ENCODE measurements at places on chromosomes 11 and 22.

DNA sequence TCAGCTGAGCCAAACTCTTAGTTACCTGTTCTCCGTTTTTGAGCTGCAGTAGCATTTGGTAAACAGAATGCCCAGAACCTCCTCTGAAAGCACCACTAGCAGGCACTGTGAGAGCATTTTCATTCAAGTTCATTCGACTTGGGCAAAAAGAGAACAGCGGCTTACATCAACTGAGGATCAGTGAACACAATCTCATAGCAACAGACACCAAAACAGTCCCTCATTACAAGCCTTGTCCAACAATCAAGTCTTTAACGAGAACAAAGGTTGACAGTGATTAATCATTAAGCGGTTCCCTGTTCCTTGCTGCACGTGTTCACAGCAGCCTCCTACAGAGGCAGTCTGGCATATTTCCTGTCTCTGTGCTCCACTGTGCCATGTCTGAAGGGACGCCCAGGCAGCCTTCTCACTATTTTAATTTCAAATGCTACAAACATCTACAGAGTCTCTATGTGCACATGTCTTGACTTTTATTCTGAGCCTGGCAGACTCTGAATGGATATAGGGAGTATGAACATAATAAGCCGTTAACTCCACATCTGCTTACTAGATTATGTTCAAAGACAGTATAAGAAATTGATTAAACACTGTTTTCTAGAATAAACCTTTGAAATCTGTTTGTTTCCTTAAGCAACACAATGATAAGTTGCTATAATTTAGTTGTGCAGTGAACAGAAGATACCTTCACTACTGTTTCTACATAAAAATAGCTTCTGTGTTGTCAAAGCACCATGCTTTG, 88.3 kb upstream of the MTMR2 start:
- DNase-seq: no peak

DNA sequence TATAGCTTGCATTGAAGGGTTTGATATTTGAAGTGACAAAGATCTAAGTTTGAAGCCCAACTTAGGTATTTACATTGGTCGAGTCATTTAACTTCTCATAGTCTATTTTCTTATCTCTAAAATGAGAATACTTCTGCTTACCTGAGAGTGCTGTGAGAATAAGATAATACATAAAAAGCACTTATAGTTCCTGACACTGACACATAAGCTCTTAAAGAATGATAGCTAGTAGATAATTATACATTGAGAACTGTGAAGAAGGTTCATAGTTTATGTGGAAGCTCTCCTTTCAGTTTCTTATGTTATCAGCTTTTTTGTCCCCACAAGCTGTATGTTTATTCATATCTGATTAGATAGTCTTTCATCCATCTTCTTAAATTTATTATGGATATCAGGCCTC, 4.8 kb downstream of the PPME1 start:
- DNase-seq: no peak

- no peak for DNase-seq
These were observed 84.2 kb downstream of the CTTN start for GRCh38 chr11:70482529-70482917.

- no peak for DNase-seq
These were observed 663 bp downstream of the MYH9 start for GRCh38 chr22:36386900-36387708.

DNA sequence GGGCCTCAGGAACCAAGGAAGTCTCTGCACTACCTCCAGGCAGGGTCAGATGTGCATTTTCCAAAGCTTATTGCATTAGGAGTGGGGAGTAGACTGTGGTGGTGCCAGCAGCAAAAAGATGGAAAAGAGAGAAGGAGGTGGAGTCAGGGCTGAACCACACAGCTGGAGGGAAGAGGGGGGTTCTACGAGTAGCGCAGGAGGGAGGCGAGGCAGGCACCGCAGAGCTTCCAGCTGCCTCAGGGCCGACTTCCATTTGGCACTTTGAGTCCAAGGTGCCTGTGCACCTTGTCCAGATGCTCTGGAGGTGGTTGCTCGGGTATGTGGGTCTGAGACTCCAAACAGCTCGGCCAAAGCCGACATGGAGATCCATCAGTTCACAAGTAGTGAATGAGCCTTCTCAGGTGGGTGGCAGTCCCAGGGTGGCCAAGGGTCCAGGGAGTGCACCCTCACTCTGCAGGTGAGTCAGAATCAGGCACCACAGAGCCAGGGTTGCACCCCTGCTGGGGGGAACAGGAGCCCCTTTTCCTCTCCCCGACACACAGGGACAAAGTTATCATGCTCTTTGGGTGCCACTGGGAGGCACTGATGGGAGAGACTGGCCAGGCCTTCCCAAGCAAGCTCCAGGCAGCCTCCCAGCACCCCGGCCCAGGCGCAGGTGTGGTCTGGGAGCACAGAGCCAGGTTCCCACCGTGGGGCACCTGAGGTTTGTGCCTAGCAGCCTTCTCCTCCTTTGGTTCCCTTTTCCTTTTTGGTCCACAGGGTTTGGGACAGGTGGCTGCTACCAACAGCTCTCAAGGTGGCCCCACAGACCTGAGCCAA, 30.2 kb downstream of the GGT5 start:
- no peak for DNase-seq

DNA sequence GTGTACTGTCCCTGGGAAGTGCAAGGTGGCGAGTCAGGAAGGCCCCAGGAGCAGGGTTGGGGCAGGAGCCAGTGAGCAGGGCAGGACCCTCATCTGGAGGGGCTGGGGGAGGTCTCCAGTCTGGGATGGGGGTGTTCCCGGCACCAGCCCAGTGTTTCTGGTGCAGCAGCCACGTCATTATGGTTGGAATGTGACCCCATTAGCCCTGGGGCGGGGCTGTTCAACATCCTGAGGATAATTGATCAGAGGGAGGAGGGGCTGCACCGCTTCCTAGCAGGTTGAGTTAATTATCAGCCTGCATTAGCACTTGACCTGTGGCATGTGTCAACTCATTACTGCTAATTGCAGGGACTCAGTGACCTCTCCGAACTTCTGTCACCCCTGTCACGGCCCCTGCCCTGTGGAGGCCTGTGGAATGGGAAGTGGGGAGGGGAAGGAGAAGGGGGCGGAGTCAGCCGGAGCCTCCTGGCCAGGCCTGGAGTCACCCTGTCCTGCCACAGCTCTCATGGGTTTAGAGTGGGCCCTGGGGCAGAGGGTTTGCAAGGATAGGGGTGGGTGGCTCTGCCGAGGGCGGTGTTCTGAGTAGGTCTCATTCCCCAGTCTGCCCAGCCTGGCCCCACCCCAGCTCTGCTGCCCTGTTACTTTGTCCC, 52.8 kb upstream of the CCDC188 start:
- DNase-seq: no peak

DNA sequence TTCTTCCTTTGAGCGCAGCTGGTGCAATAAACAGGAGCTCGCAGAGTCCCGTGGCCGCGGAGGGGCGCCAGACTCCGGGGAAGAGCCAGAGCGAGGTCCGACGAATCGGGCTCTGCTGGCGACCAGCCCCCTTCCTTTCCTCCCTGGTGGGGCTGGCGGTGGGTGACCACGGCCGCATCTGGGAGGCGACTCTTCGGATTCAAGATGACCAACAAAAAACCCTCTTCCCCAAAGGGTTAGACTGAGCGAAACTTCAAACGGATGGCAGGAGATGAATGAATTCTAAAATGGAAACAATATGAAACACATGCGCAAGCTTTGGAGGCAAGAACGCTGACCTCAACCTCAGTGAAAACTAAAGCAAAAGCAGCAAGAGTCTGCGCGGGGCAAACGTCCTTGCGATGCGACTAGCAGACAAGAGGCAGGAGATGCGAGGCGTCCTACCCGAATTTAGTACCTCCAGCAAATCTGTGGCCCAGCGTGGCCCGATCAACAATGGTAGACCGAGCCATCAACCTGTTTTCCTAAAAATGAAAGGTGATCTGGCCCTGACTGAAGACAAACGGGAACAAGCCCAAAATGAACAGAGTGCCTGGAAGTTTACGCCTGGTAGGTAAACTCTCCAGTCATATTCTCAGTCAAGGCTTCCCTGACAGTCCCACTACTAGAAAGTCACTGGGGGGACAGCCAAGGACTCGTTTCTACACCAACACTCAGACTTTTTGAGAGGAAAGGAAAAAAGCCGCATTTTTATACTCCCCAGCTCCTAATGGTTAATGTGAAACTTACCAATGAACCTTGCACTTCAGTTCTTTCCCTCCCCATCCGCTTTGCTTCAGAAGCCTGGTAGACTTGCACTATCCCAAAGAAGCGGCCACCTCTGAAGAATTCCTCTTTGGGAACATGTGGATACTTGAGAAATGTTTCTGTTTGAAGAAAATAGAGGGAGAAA, 11.6 kb downstream of the MMP3 start:
- DNase-seq: no peak

GRCh38 chr11:116605543-116606459, 167.0 kb downstream of the BUD13 start:
- peak; percentile 23 for DNase-seq

All from KG1 (cell line).